ENCODE measurements at places on chromosomes 13 and 19.
A peak's percentile ranks its signal among the peaks of the same experiment; 100 is the strongest.

DNA sequence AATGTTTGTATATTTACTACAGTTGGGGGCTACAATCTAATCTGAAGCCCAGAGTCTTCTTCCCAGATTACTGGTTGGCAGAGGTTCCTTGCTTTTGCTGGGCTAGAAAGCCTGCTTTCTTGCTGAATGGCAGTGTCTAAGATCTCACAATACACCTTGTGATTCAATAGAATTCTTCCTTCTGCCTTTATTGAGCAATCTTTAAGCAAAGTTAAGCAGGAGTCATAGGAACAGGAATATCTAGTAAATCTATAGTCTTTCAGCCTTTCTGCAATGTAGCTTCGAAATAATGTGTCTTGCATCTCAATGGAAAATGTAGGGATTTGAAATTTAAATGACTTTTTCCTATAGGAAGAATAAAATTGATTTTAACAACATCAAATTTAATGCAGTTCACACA lies 346.1 kb downstream of the SLITRK1 start:
- no peak for DNase-seq

GRCh38 chr13:93226623-93227279 lies at the start of gene GPC6:
Gene GPC6, plus strand, starts transcription at chr13:93226807.
- no peak for DNase-seq

- DNase-seq: no peak
Observed at GRCh38 chr13:60707878-60708277, 310.9 kb downstream of the TDRD3 start.

- peak; percentile 85 for DNase-seq
Observed at GRCh38 chr19:49142866-49143335, 12.3 kb downstream of the HRC start.

DNA sequence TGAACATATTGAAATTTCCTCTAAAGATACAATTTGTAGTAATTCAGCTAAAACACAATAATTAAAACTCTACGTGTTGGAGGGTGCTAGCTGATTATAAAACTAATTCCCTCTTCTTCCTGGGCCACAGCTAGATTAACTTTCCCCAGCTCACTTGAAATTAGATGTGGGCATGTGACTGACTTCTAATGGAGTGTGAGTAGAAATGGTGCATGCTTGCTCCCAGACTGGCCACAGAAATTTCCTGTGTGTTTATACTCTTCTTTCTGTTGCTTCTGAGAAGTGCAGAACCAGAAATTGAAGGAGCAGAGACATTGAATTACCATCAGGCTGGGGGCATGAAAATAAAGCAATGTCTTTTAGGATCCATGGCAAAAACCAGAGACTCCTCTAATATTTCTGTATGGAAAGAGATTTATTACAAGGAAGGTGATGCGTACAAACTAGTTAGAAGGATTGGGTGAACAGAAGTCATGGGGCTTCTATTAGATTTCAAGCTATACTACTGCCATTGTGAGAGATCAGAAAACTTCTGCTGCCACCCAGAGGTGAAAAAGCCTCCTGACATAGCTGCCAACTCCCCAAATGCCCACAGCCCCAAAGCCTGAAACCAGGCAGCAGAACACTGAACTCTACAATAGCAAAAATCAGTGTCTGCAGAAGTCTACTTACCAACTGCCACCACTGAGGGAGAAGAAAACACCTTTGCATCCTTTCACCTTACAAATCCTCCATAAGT lies 379.2 kb upstream of the MIR17HG start:
- no peak for DNase-seq

GRCh38 chr13:106883976-106884375 lies 316.0 kb upstream of the ARGLU1 start:
- no peak for DNase-seq

DNA sequence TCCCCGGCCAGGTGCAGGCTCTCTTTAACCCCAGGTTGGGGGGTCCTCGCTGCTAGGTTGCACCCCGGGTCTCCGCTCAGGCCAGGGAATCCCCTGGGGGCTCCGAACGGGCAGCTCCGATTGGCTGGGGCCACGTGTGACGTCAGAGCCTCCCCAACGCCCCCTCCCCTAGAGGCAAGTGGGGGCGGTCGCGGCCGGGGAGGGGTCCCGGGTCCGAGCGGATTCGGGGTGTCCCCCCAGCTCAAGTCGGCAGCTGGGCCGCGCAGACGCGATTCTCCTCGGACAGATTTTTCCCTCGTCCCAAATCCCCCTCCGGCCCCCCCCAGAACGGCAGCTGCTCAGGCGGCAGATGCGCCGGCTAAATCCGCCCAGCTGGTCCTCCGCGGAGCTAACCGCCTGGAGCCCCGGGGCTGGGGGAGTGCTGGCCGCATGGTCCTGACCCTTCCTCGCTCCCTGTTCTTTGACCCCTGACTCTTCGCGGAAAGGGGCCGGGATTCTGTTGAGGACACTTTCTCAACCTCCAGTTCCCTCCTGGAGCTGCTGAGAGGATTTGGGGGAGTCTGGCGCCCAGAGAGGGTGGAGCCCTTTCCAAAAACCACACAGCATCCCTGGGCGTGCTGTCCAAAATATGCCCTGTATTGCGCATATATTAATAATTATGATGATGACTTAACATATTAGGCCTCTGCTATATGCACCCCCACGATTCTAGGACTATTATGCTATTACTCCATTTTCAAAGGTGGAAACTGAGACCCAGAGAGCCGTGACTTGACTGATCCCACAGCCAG lies 25.4 kb upstream of the SEMA6B start:
- no peak for DNase-seq

GRCh38 chr19:44846455-44847143 lies 502 bp downstream of the NECTIN2 start:
- no peak for DNase-seq

DNA sequence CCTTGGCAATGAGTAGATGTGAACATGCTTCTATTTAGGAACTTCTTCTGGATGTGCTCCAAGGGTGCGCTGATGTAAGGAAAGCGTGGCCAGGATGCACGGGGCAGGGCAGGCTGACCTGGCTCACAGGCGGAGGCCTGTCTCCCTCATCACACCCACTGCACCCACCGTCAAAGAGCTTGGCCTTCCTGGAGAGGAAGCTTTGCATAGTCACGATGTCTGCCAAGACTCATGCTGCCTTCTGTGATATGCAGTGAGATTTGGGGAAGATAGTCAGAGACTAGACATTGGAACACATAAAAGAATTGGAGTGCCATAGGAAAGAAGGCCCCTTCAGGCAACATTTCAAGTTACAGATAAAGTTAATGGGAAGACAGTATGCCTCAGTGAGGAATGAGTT lies 82.0 kb downstream of the MYO16 start:
- DNase-seq: no peak

DNA sequence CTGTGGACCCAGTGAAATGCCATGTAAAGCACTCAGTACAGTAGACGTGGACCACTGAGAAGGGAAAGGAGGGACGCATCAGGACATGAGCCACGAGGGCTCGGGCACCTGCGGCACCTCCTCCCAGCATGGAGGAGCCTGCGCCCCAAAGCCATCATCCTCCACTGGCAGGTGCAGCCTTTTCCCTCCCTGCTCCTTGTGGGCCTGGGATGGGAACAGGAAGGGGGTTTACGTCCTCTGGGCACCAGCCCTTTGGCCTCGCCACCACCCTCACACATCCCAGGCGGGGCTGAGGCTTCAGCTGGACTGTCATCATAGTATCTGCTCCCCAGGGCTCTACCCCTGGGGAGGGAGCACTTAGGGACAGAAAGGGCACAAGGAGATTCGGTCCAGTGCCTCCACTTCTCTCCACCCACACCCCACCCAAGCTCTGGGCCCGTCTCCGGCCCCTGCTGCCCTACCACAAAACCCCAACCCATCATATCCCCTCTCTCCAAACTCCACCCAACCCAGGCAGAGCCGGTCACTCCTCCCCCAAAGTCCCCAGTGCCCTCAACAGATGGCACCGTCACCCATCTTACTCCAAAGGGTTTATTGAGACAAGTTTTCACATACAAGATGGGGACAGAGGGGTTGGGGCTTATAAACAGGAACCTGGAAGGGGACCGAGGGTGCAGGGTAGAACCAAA lies 2.2 kb upstream of the PRKD2 start:
- no peak for DNase-seq

DNA sequence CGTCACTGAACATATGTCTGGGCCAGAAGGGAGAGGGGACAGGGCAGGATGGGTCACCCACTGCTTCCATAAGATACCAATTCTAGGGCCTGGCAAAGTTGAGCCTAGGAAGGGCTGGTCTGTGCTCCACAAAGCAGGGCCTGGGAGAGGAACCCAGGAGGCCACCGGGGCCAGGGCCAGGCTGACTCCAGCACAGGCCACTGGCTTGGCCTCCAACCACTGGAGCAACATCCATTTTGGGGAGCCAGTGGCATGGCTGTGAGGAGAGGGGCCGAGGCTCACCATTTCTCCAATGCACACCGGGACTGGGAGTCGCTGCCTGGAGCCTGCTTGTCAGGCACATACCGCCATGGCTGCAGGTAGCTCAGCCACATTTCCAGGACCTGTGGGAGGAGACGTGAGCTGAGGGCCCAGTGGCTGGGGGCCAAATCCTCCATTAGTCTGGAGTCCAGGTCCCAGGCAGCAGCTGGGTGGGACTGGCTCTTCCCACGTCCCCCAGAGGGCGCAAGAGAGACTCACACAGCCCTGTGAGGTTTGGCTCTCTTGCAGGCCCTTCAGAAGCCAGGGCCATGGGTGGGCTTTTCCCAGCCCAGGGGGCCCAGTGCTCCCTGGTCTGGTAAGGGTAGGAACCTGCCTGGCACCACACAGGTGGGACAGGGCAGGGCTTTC lies 27.7 kb downstream of the TUBA3C start:
- no peak for DNase-seq

DNA sequence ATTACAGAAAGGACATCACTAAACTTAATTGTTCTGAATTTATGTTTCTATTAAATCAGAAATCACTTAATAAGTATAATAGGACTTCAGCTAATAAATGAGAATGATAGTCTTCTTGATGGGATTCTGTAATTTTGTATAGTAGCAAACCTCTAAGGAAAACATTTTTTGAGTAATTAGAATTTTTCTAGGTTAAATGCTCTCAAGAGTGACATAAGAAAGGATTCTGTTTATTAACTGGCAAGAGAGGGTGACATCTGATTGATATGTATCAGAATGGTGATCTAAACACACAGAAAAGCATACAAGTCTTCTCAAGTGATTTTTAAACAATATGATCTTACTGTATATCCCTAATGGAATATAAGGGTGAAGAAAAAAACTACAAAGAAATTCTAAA lies 1597.7 kb upstream of the PRR20A start:
- DNase-seq: no peak

DNA sequence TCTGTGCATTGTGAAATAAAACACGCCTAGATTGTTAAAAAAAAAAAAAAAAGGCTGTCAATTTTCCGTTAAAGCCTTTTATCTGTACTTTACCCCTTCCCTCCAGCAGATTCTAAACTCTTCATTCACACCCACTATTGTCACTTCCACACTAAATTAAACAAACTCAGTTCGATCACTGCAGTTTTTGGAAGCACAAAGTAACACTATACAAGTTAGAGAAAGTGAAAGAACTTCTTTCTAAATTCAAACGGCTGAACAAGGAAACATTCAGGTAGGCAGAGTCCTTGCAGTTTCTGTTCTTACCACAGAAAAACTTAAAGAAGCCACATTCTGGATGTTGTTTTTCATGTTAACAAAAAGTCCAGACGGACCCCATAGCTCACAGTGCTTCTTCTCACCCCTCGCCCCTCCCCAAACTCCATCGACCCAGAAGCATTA lies 27.5 kb upstream of the UBE2L5 start:
- no peak for DNase-seq

DNA sequence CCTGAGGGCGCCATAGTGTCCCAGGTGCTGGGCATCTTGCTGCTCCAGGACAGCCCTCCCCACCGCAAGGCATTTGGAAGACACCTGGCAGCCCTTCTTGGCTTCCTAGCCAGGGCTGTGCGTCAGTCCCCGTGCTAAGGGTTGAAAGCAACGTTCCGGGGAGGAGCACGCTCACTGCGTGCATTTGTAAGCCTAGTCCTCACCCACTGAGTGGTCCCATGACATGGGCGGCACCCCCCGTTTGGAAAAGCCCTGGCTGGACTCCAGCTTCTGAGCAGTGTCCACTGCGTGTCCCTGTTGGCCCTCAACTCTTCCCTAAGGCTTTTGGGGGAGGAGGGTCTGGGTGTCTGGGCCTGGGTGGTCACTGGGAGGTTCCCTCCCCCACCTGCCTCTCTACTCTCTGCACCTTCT lies 76.3 kb upstream of the GPR183 start:
- DNase-seq: no peak

- no peak for DNase-seq
Observed at GRCh38 chr19:31962561-31962996, 382.8 kb upstream of the ZNF507 start.

DNA sequence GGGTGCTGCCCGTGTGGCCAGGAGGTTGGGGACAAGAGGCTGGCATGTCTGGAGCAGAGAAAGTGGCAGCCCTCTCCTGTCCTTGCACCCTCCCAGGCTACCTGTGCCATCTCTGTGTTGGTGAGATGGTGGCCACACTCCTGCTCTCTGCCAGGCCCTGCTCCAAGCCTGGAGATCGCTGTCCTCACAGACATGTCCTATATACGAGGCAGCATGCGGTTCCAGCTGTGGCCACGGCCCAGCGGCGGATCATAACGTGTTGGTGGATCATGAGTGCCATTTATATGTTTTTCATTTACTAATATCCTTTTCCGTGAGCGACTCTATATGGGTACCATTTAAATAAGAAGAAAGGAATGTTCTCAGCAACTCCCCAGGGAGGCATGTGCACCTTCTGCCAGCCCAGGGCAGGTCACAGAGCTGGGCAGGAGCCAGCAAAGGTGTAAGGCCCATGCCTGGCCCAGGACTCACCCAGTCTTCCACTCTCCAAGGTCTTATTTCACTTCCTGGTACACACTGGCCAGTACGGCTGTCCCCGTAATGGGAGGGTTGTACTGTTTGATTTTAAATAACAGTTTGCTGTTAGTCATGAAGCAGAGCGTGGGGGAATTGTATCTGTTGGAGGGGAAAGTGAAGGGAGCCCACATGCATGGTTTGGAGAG lies 47.2 kb upstream of the LDLR start:
- no peak for DNase-seq

DNA sequence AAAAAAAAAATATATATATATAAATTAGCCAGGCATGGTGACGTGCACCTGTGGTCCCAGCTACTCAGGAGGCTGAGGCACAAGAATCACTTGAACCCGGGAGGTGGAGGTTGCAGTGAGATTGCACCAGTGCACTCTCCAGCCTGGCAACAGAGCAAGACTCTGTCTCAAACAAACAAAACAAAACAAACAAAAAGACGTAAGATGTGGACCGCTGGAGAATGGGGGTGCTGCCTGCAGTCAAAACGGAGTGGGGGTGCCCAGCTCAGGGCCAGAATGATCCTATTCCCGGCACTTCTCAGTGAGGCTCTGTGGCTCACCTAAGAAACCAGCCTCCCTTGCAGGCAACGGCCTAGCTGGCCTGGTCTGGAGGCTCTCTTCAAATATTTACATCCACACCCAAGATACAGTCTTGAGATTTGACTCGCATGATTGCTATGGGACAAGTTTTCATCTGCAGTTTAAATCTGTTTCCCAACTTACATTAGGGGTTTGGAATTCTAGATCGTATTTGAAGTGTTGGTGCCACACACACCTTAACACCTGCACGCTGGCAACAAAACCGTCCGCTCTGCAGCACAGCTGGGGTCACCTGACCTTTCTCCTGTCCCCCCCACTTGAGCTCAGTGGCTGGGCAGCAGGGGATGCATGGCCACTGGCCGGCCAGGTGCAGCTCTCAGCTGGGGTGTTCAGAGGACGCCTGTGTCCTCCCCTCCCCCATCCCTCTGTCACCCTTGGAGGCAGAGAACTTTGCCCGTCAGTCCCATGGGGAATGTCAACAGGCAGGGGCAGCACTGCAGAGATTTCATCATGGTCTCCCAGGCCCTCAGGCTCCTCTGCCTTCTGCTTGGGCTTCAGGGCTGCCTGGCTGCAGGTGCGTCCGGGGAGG lies at the start of gene F7:
F7 (plus strand) TSS at position 760 of the 889 bp plus-strand sequence; CDS start at position 811, 51 bp downstream.
- DNase-seq: no peak
